Tongue (tissue), 3 donors: ENCODE measurements at places on chromosomes 7 and 10.

DNA sequence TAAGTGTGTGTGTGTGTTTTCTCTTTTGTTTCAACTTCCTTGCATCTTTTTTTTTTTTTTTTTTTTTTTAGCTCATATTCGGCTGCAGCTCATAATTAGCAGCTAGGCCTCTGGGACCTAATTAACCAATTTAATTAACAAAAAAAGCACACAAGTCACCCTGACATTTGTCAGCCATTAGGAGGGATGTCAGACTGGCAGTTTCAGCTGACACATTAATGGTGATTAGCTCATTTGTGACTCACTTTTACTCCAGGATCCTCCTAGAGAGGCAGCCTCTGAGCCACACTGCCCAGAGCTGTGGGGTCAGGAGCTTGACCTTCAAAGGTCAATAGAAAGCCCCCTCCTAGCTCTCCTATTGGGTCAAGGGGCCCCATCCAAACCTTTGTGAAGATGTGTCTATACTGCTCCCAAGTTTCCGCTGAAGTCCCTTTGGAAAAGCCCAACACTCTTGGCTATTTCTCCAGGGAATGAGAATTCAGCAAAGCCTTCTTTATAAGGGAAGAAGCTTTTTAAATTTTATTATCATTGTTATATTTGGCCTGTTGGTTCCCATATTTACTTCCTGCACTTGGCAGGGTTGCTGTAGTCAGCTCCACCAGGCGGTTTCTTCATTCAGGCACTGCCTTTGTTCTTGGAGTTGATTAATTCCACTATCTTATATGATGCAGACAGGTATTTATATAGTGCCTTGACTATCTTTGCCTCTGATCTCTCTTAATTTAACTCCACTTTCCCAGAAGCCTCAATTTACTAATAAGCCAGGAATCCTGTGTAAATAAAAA lies 109.5 kb upstream of the HABP2 start:
- DNase-seq, result no peak

- DNase-seq, result peak; percentile 15
Measured at GRCh38 chr7:53437336-53437735, 401.9 kb downstream of the POM121L12 start.

DNA sequence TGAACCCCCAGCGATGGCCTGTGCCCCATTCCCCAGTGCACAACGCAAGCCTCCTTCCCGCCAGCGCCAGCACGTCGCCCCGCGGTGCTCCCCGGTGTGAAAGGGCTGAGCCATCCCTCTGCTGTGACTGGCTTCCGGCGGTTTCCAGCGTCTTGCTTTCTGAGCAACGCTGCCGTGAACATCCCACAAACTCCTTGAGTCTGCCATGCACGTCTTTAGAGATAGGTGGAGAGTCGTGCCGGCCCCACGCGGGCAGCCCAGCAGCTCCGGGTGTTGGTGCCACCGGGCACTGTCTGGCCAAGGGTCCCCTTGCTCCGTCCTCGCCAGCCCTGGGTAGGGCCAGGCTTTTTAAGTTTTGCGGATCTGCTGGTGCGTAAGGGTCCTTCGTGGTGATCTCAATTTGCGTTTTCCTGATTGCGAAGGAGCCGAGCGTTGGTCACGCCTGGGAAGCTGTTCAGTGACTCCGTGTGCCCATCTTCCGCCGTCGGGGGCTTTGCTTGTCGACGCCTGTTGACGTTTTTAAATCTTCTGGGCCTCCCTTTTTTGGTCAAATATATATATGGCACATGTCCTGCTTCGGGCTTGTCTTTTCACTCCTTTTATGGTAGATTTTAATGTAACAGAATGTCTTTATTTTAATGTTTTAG lies 70.6 kb downstream of the FOXL3 start:
- DNase-seq, result no peak

GRCh38 chr7:159139202-159139601 lies 5.5 kb downstream of the VIPR2 start:
- no peak for DNase-seq

DNA sequence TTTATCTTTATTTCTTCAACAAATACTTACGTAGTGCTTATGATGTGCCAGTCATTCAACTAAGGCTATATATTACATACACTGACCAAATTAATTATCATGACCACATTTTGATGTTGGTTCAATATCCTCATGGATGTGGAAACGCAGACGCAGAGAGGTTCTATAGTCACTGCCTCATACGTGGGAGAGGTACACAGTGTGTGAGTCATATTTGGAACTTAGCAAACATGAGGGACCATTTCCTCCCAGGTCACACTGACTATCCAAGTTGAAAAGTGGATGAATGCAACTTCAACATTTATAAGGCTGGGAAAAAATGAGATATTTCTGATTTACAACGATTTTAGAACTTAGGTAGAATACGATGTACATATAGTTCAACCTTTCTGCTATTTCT lies 113.6 kb downstream of the PRLHR start:
- no peak for DNase-seq
